ENCODE measurements at places on chromosomes 6 and 20. TPM values are rescaled to one million over a fixed set of nuclear protein-coding genes. Genes with fewer than 3 reads are reported as not detected.

The PLN gene
- not detected for total RNA-seq

The TGM2 gene
- 938 TPM for total RNA-seq

The TMEM244 gene
- total RNA-seq: not detected

The NKX2-2 gene
- total RNA-seq: not detected

The BFSP1 gene
- total RNA-seq: 3.3 TPM

The NUDT3 gene
- total RNA-seq: 45.5 TPM

The ZBP1 gene
- not detected for total RNA-seq

The RIPPLY2 gene
- total RNA-seq: not detected

The NFS1 gene
- 20.0 TPM for total RNA-seq

The BANF2 gene
- not detected for total RNA-seq

The POPDC3 gene
- total RNA-seq: 1.3 TPM

The SPINT4 gene
- total RNA-seq: not detected

The CD93 gene
- 215 TPM for total RNA-seq

The ALDH8A1 gene
- total RNA-seq: 0.48 TPM

The UNC5CL gene
- not detected for total RNA-seq

The DACT2 gene
- total RNA-seq: not detected

The THBS2 gene
- total RNA-seq: 2.0 TPM
